ENCODE measurements at places on chromosomes 4 and X. TPM values are rescaled to one million over a fixed set of nuclear protein-coding genes. Genes with fewer than 3 reads are reported as not detected.

Gene CNGA1
- total RNA-seq, result not detected

Gene NUDT11
- 11.8 TPM for total RNA-seq

Gene DIPK2B
- 0.16 TPM for total RNA-seq

Gene APOO
- 9.8 TPM for total RNA-seq

Gene CXXC4
- not detected for total RNA-seq

Gene ANXA5
- 1,355 TPM for total RNA-seq

Measured in fibroblast of the aortic adventitia (primary cell).